ENCODE measurements at places on chromosomes 2 and 18. TPM values are rescaled to one million over a fixed set of nuclear protein-coding genes. Genes with fewer than 3 reads are reported as not detected.
A peak's percentile ranks its signal among the peaks of the same experiment; 100 is the strongest.

DNA sequence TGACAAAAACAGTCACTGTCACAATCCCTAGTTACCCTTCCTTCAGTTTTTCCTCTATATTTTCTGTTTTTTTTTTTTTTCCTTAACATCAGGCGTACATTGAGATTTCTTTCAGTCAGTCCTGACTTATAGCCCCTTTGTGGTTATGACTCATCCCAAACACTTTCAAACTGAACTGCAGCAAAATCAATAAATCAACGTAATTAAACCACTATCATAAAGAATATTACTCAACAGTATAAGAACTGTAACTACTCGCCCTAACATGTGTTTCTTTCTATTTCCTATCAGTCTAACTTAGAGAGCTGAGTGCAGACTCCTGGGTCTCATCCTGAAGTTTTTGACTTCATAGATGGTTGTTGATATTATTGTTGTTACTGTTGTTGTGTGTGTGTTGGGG is 523.5 kb downstream of the LRRTM4 start:
- no peak for DNase-seq

GRCh38 chr2:19545507-19545906 is 187.1 kb upstream of the OSR1 start:
- DNase-seq: no peak

The POTEC gene
- not detected for polyA plus RNA-seq

GRCh38 chr18:26503382-26503781 is 45.0 kb downstream of the KCTD1 start:
- DNase-seq: no peak

- no peak for DNase-seq
Measured at GRCh38 chr2:110834134-110834827, 101.9 kb downstream of the ACOXL start.

The ALPG gene
- polyA plus RNA-seq: not detected

The FAHD2B gene
- polyA plus RNA-seq: 31.5 TPM

The STPG4 gene
- 0.13 TPM for polyA plus RNA-seq

DNA sequence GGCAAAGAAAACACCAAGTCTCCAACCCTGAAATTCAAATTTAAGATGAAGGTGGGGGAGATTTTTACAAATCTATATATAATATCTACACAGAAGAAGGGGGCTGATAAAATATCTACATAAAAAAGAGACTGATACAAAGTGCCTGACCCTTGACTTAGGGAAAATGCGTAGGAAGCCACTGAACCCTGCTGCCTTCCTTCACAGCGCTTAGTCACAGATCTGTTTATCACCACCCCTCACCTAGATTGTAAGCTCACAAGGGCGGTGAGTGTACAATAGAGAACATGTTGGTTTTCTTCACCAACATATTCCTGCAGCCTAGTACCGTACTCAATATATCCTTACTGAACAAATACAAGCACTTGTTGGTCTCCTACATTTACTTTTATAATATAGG is 54.3 kb downstream of the NOL10 start:
- no peak for DNase-seq

DNA sequence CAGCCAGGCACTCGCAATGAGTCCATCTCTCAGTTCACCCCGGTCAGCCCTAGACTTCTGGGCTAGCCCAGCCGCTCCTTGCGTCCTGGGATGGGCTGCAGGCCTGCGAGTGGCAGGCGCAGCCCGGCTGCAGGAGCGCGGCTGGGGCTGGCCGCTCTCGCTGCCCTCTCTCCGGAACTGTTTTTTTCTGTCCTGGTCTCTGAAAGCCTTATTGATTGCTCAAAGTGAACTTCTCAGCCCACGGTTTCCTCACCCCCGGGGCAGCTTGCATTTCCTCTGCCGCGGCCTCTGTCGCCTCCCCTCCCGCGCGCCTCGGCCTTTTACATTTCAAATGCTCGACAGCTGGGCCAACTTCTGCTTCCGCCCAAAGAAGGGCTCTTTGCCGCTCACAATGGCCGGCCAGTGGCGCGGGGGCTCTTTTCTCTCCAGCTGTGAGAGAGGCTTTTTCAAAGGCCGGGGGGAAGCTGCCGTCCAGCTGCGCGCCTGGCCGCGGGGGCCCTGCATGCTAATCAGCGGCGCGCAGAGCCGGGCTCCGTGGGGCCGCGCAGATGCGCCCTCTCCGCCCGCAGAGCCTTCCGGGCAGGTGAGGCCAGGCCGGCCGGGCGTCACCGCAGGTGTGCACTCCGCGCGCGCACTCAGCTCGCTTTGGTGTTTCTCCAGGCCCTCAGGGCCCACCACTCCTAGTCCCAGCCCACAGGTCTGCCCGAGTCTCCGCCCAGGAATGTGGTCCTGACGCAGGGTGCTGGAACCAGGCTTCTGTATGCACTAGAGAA is 513.8 kb downstream of the RNF144A start:
- DNase-seq: peak; percentile 55

DNA sequence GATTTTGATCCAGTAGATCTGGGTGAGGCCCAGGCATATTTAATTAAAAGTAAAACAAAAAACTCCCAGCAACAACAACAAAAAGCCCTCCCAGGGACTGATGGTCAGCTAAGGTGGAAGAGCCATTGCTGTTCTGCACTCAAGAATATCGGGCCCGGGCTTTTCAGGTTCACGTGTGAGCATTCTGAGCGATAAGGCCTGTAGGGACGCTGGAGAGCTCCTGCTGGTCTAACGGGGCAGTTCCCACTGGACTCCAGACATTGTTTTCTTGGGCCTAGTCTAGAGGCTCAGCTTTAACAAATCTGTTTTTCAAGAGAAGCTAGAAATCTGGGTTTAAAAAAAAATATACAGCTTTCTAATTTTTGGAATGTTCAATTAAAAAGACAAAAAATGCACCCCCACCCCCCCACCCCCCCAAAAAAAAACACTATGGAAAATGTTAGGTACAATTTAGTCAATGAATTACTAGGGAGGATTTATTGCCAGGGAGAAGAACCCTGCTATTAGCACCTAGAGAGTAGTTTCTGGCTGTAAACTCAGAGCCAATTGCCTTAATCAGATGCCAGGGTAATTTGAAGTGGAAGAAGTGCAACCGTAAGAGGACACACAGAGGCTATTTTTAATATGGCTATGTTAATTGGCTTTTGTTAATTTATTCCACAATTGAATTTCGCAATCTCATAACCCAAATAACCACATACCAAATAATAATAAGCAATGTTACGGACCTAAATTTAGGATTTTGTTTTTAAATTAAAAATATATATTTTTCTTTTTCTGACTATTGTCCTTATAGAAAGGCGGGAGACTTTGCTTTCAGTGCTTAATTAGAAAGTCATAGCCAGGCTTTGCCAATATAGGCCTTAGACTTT is 78.9 kb downstream of the MAP4K4 start:
- no peak for DNase-seq

The CSRNP3 gene
- polyA plus RNA-seq: 5.4 TPM
